ENCODE measurements at places on chromosomes 3 and 15.
A peak's percentile ranks its signal among the peaks of the same experiment; 100 is the strongest.

DNA sequence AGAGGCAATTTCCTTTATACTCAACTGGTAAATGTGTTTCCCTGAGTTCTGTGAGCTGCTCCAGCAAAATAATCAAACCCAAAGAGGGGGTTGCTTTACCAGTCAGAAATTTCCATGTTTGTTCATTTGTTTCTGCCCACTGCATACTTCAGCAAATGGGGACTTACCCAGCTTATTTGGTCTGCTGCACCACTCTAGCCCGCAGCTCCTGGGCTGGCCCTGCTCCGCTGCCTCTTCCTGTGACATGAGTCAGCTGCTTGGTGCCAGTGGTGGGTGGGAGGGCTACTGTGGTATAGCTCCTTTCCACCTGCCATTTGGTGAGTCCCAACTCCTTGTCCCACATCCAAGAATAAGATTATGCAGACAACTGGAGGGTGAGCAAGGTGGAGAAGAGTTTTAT is 644.2 kb downstream of the MCTP2 start:
- DNase-seq = no peak

DNA sequence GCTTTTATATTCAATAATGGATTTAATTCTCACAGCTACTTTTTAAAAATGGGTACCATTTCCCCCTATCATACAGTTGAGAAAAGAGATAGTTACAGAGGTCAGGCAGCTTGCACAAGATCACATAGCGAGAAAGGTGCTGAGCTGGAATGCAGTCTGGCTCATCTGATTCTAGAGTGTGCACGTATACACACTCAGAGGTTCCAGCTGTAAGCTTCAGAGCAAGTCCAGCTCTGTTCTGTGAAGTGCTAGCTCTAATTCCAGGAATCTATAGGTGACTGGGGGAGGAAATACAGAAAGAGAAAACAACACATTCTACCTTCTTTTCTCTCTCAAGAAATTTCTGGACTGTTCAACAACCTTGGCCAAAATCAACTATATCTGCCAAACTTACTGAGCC is 318.7 kb downstream of the FOXP1 start:
- peak; percentile 15 for DNase-seq

DNA sequence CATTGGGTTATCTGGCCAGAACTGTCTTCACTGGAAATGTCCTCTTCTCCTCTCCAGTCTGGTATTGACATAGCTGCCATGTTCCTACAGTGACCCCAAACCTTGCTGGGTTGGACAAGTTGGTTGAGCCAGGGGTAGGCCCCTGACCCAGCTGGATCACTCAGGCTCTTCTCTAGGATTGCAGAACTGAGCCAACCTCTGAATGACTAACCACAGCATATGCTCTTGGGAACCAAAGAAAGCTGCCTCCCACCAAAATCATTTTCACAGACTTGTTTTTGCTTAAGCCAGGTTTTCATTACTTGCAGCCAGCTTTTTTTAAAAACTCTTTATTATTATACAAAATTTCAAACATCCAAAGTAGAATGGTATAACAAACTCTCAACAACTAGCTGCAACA is 41.4 kb downstream of the FSIP1 start:
- no peak for DNase-seq

- DNase-seq = no peak
These were observed 686.5 kb upstream of the GOLIM4 start for GRCh38 chr3:168782193-168782592.

DNA sequence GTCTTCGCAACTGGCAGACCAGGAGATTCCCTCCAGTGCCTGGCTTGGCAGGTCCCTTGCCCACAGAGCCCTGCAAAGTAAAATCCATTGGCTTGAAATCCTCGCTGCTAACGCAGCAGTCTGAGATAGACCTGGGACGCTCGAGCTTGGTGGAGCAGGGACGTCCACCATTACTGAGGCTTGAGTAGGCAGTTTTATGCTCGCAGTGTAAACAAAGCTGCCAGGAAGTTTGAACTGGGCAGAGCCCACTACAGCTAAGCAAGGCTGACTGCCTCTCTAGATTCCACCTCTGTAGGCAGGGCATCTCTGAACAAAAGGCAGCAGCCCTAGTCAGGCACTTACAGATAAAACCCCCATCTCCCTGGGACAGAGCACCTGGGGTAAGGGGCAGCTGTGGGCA is 205.0 kb upstream of the MME start:
- no peak for DNase-seq

Measured in epithelial cell of esophagus (primary cell).